ENCODE measurements at places on chromosomes 3 and 15.

DNA sequence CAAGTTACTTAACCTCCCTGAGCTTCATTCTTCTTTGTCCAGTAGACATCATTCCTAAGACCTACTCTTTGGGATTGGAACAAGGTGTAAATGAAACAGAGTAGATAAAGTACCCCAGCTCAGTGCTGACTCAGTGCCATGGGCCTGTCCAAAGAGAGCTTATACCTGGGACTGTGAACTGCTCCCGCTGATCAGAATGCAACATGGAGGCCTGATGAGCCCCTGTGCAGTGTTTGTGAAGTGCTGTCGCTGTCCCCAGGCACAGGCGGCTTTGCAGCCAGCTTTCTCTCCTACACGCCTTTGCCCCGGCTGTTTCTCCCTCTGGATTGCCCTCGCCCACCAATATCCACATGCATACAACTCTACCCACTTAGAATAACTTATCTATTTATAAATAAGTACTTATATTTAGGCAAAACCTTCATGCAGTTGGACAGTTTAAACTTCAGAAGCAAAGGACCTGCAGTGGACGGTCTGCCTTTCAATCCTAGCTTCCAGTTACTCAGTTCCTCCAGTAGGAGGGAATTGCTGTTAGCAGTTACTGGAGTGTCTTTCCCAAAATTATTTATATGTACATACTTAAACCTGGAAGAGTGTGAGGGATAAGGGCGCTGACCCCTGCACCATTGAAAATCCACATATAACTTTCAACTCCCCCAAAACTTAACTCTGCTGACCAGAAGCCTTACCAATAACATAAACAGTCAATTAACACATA is 80.0 kb downstream of the CORO2B start:
- DNase-seq = no peak

DNA sequence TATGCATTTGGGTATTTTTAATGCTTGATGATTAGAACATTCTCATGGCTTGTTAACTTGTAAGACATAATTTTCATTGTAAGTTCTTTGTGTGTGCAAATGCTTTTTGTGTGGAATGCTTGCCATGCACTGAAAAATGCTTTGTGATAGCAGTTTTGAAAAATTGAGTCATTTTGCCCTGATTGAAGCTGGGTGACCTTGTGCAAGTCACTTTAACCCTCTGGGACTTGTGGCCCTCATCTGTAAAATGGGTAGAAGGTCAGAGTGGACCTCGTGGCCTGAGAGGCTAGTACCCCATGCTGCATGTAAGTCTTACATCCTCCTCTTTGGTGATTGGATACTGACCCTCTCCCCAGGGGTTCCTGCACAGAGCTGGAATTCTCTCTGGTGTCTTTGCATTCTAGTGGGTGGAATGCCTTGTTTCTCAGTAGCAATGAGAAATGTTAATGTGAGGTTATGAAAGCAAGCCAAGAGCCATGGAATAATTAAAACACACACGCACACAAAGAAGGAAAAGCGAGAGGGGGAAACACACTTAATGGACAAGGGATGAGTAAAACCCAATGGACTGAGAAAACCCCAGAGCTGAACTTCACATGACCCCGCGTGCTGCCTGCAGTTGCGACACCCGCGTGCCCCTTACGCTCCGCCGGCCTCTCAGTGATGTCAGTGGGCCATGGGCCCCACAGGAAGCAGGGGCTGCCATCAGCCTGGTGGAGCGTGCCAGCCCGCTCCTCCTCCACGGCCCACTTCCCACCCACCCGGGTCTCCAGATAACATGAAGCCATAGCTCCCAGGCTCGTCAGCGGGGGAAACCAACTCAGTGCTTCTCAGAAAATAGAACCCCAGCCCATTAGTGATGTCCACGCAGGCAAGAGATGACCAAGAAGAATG is 44.0 kb downstream of the SMAD3 start:
- DNase-seq = no peak

GRCh38 chr3:124969190-124969589 is 34.6 kb upstream of the MUC13 start:
- no peak for DNase-seq

DNA sequence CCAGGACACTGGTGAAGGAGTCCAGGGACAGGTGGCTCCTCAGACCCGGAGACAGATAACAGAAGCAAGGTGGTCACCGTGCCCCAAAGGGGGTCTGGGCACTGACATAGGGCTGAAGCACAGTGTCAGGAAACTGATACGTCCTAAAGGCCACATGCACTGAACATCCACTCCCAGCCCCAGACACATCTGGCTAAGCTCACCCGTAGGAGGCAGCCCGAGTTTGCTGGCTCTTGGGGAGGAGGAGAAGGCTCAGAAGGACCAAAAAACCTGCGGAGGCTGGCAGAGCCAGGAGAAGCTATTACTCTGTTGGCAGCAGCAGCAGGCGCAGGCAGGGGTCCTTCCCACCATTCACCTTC is 1.2 kb downstream of the CACNA2D2 start:
- no peak for DNase-seq

DNA sequence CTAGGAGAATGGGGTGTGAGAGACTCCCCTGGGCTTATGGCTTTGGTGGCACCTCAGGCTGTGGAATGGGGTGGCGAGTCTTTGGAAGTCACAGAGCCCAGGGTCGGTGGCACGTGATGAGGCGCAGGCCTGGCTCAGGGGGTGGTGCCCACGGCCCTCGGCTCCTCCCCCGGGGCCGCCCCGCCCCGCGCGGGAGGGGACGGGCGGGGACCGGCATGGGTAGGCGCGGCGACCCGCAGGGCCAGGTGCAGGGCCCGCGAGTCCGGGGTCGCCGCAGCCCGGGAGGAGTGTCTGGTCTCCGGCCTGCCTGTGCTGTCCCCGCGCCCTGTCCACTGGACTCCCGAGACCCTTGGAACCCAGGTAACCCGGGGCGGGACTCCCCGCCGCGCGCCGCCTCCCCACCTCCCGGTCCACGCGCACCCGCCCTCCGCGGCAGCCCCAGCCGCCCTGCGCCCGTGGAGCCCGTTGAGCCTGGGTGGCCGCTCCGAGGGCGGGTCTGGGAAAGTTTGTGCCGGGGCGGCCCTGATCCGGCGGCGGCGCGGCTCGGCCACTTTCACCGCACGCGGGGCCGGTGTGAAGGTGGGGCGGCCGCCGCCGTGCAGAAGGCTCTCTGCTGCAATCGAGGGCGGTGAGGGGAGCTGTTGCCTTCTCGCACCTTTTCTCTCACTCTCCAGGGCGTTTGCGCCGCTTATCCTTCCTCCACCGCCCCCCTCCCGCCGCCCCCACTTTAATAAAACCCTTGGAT is at the start of gene PAQR5:
Gene PAQR5 (plus strand): TSS at position 216 of the 745 bp plus-strand sequence. CDS start 61,169 bp downstream, outside the sequence.
- no peak for DNase-seq

GRCh38 chr3:83873550-83873949 is 1085.2 kb upstream of the CADM2 start:
- DNase-seq = no peak

DNA sequence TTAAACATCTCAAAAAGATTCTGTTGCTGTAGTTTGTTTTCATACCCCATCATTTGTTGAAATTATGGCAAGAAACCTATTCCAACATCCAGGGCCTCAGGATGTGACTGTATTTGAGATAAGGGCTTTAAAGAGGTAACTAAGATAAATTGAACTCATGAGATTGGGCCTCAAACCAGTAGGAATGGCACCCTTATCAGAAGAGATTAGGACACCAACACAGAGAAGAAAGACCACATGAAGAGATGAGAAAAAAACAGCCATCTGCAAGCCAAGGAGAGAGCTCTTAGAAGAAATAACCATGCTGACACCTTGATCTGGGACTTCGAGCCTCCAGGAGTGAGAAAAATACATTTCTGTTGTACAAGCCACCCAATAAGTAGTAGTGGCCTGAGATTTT is 157.7 kb downstream of the CGGBP1 start:
- no peak for DNase-seq

Measured in activated CD4-positive, CD25-positive, alpha-beta regulatory T cell (primary cell).